ENCODE measurements at places on chromosomes 12 and 14. TPM values are rescaled to one million over a fixed set of nuclear protein-coding genes. Genes with fewer than 3 reads are reported as not detected.
A peak's percentile ranks its signal among the peaks of the same experiment; 100 is the strongest.

GRCh38 chr12:15701206-15701605 is 88.0 kb downstream of the EPS8 start:
- no peak for DNase-seq

DNA sequence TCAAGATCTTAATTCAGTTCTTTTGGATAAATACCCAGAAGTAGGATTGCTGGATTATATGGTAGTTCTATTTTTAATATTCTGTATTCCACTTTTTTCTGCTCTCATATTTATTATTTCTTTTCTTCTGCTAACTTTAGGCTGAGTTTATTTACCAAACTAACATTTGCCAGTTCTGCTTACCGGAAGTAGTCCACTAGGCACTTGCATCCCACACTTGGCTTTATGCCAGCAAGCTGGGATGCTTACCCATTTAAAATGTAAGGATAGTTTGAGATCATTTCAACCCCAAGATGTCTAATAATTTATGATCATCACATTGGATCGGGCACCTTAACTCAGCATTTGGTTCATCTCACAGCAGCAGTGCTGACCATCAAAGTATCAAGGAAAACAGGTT is 96.8 kb downstream of the PIK3C2G start:
- DNase-seq, result no peak

GRCh38 chr12:26878661-26879119 is 45.7 kb upstream of the ITPR2 start:
- peak; percentile 88 for DNase-seq

- DNase-seq, result no peak
Observed at GRCh38 chr14:67668559-67668958, 5.9 kb downstream of the VTI1B start.

DNA sequence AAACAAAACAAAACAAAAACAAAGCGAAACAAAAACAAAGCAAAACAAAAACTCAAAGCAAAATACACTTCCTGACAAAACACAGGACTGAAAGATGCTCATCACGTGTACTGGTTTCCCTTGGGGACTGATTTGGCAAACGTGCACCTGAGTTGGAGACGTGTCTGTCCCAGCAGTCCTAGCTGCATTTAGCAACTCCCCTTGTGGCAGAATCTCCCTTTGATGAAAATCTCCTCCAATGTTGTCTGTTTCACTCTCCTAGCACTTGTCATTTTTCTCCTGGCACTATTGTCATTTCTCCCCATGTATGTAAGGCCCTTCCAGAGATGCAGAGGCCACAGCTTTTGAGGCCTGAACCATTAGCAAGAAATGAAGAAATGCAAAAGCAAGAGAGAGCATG is 6.8 kb upstream of the SLC24A4 start:
- no peak for DNase-seq

DNA sequence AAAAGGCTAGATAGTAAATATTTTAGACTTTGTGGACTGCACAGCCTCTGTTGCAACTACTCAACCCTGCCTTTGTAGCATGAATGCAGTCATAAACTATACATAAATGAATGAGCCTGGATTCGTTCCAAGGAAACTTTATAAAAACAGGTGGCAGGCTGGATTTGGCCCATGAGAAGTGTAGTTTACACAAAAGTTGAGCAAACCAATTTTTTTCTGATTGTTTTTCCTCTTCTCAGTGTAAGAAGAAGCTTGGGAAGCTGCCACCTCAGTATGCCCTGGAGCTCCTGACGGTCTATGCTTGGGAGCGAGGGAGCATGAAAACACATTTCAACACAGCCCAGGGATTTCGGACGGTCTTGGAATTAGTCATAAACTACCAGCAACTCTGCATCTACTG is 9.5 kb downstream of the OAS1 start:
- no peak for DNase-seq

- DNase-seq, result no peak
Observed at GRCh38 chr12:26032290-26032689, 73.8 kb downstream of the RASSF8 start.

- no peak for DNase-seq
Observed at GRCh38 chr14:54697001-54697400, 130.1 kb downstream of the SAMD4A start.

DNA sequence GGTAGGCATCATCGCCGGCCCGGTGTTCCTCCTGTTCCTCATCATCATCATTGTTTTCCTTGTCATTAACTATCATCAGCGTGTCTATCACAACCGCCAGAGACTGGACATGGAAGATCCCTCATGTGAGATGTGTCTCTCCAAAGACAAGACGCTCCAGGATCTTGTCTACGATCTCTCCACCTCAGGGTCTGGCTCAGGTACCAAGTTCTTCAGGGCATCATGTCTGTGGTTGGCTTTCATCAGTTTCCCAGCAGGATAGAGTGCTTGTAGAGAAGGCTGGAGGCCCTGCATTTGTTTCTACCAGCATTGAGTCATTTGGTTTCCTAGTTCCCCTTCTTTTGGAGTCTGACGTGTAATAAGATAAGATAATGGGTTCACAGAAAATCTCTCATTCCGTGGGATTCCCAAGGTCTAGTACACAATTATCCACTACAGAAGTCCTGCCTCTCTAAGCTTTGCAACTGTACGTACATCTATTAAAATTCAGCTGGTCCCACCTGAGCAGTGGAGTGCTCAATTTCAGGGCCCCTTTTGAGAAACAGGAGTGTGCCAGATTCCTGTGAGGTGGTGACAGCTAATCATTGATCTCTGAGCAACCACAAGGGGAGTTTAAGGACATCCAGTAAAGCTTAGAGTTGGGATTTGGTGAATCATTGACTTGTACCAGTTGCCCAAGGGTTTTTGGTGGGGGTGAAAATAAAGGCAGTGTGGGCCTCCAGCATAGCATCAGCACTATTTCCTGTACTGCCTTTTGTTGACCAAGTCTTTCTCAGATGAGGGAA is 25.1 kb downstream of the ACVR1B start:
- no peak for DNase-seq

- no peak for DNase-seq
Observed at GRCh38 chr14:53596853-53597525, 359.6 kb downstream of the BMP4 start.

GRCh38 chr14:46940611-46941010 is 289.0 kb upstream of the RPL10L start:
- DNase-seq, result no peak

EPS8 gene
- 173 TPM for total RNA-seq

TAMALIN gene
- total RNA-seq, result 6.4 TPM

TPH2 gene
- total RNA-seq, result not detected

HPD gene
- 1.9 TPM for total RNA-seq

NUAK1 gene
- total RNA-seq, result 9.4 TPM

TCP11L2 gene
- 22.3 TPM for total RNA-seq

ZNF891 gene
- total RNA-seq, result 8.5 TPM

SLC25A47 gene
- not detected for total RNA-seq

VWF gene
- total RNA-seq, result 122 TPM

CLEC1B gene
- not detected for total RNA-seq

MYF6 gene
- not detected for total RNA-seq

ABHD12B gene
- not detected for total RNA-seq

OR6C2 gene
- not detected for total RNA-seq

SSTR1 gene
- total RNA-seq, result 1.3 TPM

NEDD1 gene
- total RNA-seq, result 54.2 TPM
